ENCODE measurements at places on chromosomes 11 and 22. TPM values are rescaled to one million over a fixed set of nuclear protein-coding genes. Genes with fewer than 3 reads are reported as not detected.

GRCh38 chr11:119320776-119321524, 4.0 kb upstream of the MCAM start:
- H3K27me3 ChIP-seq = peaks cover 24% of the 10 kb centered on the region
- peaks cover 21% of the 10 kb centered on the region for H3K4me1 ChIP-seq
- H3K27ac ChIP-seq = peak overlapping the region; percentile 82
- peak overlapping the region; percentile 82 for H3K4me3 ChIP-seq
- H3K36me3 ChIP-seq = no peaks in the 10 kb centered on the region

GRCh38 chr22:17566776-17567175, 3.5 kb downstream of the SLC25A18 start:
- H3K27me3 ChIP-seq = peaks cover 10% of the 10 kb centered on the region
- no peak overlapping the region for H3K4me3 ChIP-seq
- DNase-seq = no peak
- H3K4me1 ChIP-seq = no peaks in the 10 kb centered on the region

- no peaks in the 10 kb centered on the region for H3K36me3 ChIP-seq
- no peak overlapping the region for H3K27ac ChIP-seq
- H3K4me1 ChIP-seq = peaks cover 4% of the 10 kb centered on the region
- no peak for DNase-seq
- no peak overlapping the region for H3K4me3 ChIP-seq
These were observed 1.2 kb downstream of the FBLN1 start for GRCh38 chr22:45503816-45504372.

GRCh38 chr22:21038405-21038804, 6.0 kb upstream of the SLC7A4 start:
- H3K4me3 ChIP-seq = no peak overlapping the region
- no peak for DNase-seq
- H3K4me1 ChIP-seq = peaks cover 3% of the 10 kb centered on the region
- no peak overlapping the region for H3K27ac ChIP-seq
- no peaks in the 10 kb centered on the region for H3K36me3 ChIP-seq

Gene C11orf42
- total RNA-seq = not detected

DNA sequence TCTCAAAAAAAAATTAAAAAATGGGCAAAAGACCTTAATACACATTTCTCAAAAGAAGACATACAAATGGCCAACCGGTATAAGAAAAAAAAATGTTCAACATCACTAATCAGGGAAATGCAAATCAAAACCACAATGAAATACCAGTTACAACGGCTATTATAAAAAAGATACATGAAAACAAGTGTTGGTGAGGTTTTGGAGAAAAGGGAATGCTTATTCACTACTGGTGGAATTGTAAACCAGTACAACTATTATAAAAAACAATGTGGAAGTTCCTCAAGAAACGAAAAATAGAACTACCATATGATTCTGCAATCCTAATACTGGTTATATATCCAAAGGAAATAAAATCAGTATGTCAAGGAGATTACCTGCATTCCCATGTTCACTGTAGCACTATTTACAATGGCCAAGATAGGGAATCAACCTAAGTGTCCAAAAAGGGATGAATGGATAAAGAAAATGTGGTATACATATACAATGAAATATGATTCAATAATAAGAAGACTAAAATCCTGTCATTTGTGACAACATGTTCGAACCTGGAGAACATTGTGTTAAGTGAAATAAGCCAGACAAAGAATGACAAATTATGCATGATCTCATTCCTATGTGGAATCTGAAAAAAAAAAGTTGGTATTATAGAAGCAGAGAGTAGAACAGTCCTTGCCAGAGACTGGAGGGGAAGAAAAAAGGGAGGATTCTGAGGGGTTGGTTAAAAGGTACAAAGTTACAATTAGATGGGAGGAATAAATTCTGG, 256.9 kb upstream of the PITPNB start:
- H3K4me3 ChIP-seq = no peak overlapping the region
- no peaks in the 10 kb centered on the region for H3K27me3 ChIP-seq
- no peaks in the 10 kb centered on the region for H3K4me1 ChIP-seq
- H3K27ac ChIP-seq = no peak overlapping the region
- DNase-seq = no peak
- no peaks in the 10 kb centered on the region for H3K36me3 ChIP-seq

DNA sequence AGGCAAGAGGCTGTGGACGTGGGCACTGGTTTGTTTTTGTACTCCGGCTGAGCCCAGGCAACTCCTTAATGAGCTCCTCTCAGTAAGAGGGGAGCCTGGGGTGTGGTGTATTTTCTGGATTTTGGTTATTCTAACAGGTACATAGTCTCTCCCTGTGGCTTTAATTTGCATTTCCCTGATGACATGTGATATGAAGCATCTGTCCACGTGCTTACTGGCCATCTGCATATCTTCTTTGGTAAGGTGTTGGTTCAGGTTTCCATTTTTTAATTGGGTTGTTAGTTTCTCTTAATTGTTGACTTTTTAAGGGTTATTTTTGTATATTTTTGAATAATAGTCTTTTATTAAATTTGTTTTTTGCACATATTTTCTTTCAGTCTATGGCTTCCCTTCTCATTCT, 30.8 kb upstream of the SNX19 start:
- no peak overlapping the region for H3K27ac ChIP-seq
- no peaks in the 10 kb centered on the region for H3K36me3 ChIP-seq
- peaks cover 3% of the 10 kb centered on the region for H3K27me3 ChIP-seq
- no peak for DNase-seq
- no peak overlapping the region for H3K4me3 ChIP-seq

Gene PLAAT4
- total RNA-seq = 40.5 TPM

Gene CLMP
- total RNA-seq = 0.06 TPM

Gene NPTXR
- total RNA-seq = 0.88 TPM

Data from activated naive CD8-positive, alpha-beta T cell treated with anti-CD3 and anti-CD28 coated beads for 36 hours (primary cell).